ENCODE measurements at places on chromosomes 12 and 14. TPM values are rescaled to one million over a fixed set of nuclear protein-coding genes. Genes with fewer than 3 reads are reported as not detected.

GRCh38 chr14:85252011-85252410 is 277.9 kb upstream of the FLRT2 start:
- no peaks in the 10 kb centered on the region for H3K36me3 ChIP-seq
- no peak for DNase-seq
- H3K4me3 ChIP-seq: no peak overlapping the region

The KRT2 gene
- total RNA-seq: not detected

The ETV6 gene
- total RNA-seq: 9.6 TPM

DNA sequence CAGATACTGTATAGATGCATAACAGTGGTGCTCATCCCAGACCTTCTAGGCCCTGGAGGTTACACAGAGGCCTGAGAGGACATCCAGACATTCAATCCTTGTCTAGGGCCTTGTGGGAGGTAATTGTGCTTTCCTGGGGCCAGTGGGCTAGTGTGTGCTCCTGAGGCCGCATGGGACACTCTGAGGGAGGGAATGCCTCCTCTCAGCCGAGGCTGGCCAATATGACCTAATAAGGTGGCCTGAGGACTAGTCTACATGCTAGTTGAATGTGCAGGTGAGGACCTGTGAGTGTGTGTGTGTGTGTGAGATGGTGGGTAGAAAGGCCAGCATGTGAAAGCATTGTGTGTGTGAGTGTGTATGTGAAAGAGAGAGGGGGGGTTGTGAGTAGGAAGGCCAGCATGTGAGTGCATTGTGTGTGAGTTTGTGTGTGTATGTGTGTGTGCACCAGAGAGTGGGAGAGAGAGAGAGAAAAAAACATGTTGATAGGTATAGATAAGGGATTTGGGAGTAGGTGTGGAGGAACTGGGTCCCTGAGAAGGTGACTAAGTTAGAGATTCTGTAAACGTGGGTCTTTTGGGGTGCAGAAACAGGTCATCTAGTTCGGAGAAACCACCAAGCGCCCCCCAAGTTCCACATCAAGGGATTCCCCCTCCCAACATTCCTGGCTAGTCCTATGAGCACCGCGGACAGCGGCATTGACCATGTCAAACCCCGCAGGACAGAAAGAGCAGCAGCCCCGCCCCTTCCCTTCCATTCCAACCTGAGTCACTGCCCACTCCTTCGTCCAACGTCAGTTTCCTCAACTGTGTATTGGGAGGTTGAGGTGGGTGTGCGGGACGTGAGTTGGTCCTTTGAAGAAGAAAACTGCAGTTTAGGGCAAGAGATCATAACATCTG is 9.7 kb upstream of the KRT81 start:
- H3K4me3 ChIP-seq: no peak overlapping the region
- no peaks in the 10 kb centered on the region for H3K36me3 ChIP-seq
- no peak overlapping the region for H3K27ac ChIP-seq
- DNase-seq: no peak

The DNAI7 gene
- 2.0 TPM for total RNA-seq

DNA sequence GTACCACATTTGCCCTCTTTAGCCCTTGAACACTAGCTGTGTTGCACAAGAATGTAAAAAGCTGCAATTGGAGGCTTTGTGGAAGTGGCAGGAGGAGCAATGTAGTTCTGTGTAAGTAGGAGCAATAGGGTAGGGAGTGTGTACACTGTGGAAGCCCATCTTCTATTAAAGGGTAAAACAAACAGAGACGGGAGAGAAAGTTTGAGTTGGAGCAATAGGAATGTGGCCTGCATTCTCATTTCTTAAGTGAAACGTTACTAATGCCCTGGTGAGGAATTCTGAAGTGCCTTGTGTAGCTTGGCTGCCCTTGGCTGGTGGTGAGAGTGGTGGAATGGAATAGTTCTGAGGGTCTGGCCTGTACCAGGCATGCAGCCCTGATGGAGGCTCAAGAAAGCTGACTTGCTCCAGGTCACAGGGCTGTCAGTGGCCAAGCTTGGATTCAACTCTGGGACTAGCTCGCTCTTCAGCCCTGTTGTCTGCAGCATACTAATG is 38.8 kb upstream of the ATP23 start:
- H3K36me3 ChIP-seq: no peaks in the 10 kb centered on the region
- no peak overlapping the region for H3K4me3 ChIP-seq
- no peak overlapping the region for H3K27ac ChIP-seq

DNA sequence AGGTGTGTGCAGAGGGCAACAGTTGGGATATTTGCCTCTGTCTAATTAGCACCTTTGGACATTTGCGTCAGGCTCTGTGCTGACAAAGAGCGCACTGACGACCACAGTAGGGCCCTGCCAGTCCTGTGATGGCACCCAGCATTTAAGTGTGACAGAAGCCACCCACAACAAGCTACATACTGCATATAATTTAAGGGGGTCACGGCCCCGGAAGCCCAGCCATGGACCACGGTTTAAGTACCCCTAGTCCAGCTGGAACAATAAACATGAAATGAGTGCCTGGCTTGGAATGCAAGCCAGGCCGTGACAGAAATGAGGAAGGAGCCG is 16.8 kb upstream of the DYNC1H1 start:
- H3K36me3 ChIP-seq: no peaks in the 10 kb centered on the region
- H3K27me3 ChIP-seq: no peaks in the 10 kb centered on the region
- H3K27ac ChIP-seq: peak overlapping the region; percentile 95

GRCh38 chr14:94346841-94347240 is 23.7 kb upstream of the SERPINA6 start:
- H3K4me1 ChIP-seq: no peaks in the 10 kb centered on the region
- DNase-seq: no peak
- H3K4me3 ChIP-seq: no peak overlapping the region
- no peaks in the 10 kb centered on the region for H3K36me3 ChIP-seq
- H3K27me3 ChIP-seq: no peaks in the 10 kb centered on the region
- no peak overlapping the region for H3K27ac ChIP-seq

The GALNT16 gene
- 8.3 TPM for total RNA-seq

The PALS1 gene
- 20.1 TPM for total RNA-seq

DNA sequence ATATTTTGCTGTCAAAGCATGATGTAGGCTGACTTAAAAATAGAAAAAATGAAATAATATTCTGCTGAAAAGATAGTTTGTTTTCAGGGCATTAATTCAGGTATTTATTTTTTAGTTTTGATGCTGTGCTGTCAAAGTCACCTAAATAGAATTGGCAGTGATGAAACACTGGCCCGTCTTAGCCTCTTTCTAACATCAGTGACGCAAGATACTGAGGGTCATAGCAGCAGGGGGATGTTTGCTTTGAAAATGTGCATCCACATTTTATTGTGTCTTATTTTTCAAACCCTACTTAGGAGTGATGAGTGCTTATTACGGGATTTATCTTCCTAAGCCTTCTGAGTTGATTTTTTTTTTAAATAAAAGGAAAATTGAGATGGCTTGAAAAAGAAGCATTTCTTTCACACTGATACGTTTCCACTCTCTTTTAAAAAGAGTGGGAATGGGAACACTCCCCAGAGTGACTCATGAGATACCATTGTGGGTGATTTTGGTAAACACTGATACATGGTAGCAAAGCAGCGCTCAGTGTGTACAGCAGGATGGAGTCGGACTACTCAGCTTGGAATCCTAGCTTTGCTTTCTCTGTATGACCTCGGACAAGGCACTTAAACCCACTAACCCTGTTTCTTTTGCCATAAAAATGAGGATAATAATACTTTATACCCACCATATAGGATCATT is 290.8 kb downstream of the ERC1 start:
- H3K27ac ChIP-seq: peak overlapping the region; percentile 55
- no peaks in the 10 kb centered on the region for H3K27me3 ChIP-seq
- no peaks in the 10 kb centered on the region for H3K4me1 ChIP-seq
- H3K36me3 ChIP-seq: no peaks in the 10 kb centered on the region

The SYNDIG1L gene
- total RNA-seq: not detected

- peaks cover 56% of the 10 kb centered on the region for H3K36me3 ChIP-seq
- H3K4me3 ChIP-seq: no peak within 1 kb of the TSS
- H3K4me1 ChIP-seq: peaks cover 15% of the 10 kb centered on the region
These were observed at the start of gene CLEC2D for GRCh38 chr12:9669534-9669933. Gene CLEC2D, plus strand, starts transcription at chr12:9669713. Its CDS starts 22 bp downstream, at chr12:9669735.

The VDR gene
- 6.6 TPM for total RNA-seq

GRCh38 chr12:2372735-2373134 is 319.9 kb downstream of the CACNA1C start:
- H3K36me3 ChIP-seq: no peaks in the 10 kb centered on the region
- no peaks in the 10 kb centered on the region for H3K27me3 ChIP-seq
- H3K4me1 ChIP-seq: no peaks in the 10 kb centered on the region
- H3K27ac ChIP-seq: no peak overlapping the region
- DNase-seq: no peak
- no peak overlapping the region for H3K4me3 ChIP-seq

The KCNJ8 gene
- 7.4 TPM for total RNA-seq

The CAPZA3 gene
- not detected for total RNA-seq

The PMCH gene
- total RNA-seq: not detected

DNA sequence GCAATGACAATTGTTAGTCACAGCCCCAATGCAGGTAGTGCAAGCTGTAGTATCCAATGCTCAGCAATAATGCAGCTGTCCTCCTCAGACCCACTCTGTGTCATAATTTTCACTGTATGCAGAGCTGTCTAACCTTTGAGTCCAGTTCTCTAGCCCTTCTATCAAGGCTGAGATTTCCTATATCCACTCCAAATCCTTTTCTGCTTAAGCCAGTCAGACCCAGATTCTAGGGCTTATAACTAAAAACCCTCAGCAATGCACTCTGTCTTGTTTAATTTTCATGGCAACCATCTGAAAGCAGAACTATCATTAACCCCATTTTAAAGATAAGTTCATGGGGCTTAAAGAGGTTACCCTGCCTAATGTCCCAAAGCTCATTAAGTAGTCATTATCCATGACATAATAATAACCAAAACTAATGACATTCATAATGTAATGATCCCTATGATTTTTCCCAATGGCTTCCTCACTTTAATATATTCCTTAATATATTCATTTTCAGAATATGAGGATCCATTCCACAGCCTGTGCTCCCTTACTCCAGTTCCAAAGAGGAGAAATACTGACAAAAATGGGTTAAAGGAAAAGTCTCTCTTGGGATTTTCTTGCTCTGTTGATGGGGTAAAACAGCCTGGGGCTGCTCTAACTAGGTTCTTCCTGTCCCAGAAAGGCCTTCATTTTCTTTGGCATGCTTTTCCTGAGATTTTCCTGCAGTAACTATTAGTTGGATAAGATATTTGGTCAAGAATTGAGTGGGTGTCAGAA is 29.5 kb downstream of the TXNDC16 start:
- peaks cover 20% of the 10 kb centered on the region for H3K36me3 ChIP-seq
- DNase-seq: no peak
- no peak overlapping the region for H3K4me3 ChIP-seq
- no peaks in the 10 kb centered on the region for H3K4me1 ChIP-seq

- H3K4me1 ChIP-seq: no peaks in the 10 kb centered on the region
- no peak for DNase-seq
These were observed 507 bp upstream of the KRT73 start for GRCh38 chr12:52618866-52619265.

The TMEM19 gene
- total RNA-seq: 14.9 TPM

DNA sequence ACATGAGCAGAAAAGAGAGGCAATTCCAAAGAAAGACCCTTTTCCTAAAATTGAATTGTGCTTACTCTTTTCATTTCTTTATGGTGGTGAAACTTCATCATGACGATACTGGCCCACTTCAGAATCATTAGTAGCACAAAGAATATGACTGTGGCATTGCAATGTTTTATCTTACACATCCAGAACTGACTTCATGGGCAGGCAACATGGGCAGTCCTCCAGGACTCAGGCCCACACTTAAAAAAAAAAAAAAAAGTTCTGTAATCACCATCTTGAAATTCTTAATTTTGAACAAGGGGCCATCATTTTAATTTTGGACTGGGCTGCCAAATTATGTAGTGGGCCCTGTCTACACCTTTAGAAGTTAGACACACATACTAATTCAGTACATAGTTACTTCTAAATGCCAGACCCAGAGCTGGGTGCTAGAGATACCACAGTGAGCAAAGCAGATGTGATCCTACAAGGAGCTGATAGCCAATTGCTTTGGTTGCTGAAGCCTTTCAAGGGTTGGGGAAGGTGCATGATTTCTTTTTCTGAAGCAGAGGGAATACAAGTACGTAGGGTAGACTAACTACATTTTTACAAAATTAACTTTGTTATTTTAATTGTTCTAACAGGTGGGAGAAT is 35.2 kb downstream of the HELB start:
- no peaks in the 10 kb centered on the region for H3K4me1 ChIP-seq
- H3K27me3 ChIP-seq: no peaks in the 10 kb centered on the region
- H3K4me3 ChIP-seq: no peak overlapping the region
- H3K27ac ChIP-seq: no peak overlapping the region
- DNase-seq: no peak
- H3K36me3 ChIP-seq: no peaks in the 10 kb centered on the region

The LBHD2 gene
- not detected for total RNA-seq

- no peaks in the 10 kb centered on the region for H3K27me3 ChIP-seq
- H3K36me3 ChIP-seq: no peaks in the 10 kb centered on the region
- no peak overlapping the region for H3K4me3 ChIP-seq
- no peaks in the 10 kb centered on the region for H3K4me1 ChIP-seq
These were observed 25.4 kb downstream of the IL31 start for GRCh38 chr12:122148657-122149056.

The CCDC197 gene
- total RNA-seq: not detected

- no peak overlapping the region for H3K4me3 ChIP-seq
- no peaks in the 10 kb centered on the region for H3K4me1 ChIP-seq
- no peak for DNase-seq
- H3K27me3 ChIP-seq: no peaks in the 10 kb centered on the region
- no peak overlapping the region for H3K27ac ChIP-seq
- no peaks in the 10 kb centered on the region for H3K36me3 ChIP-seq
These were observed 107.3 kb downstream of the PIK3C2G start for GRCh38 chr12:18368594-18368993.

The OAS1 gene
- 9.6 TPM for total RNA-seq

- H3K4me1 ChIP-seq: no peaks in the 10 kb centered on the region
- H3K4me3 ChIP-seq: no peak overlapping the region
- no peaks in the 10 kb centered on the region for H3K36me3 ChIP-seq
- H3K27ac ChIP-seq: no peak overlapping the region
- H3K27me3 ChIP-seq: no peaks in the 10 kb centered on the region
- DNase-seq: no peak
These were observed 239.7 kb downstream of the EGLN3 start for GRCh38 chr14:33711194-33711593.

All from tibial nerve (tissue), 4 donors.